ENCODE measurements at places on chromosomes 13 and 19. TPM values are rescaled to one million over a fixed set of nuclear protein-coding genes. Genes with fewer than 3 reads are reported as not detected.

Gene PCDH8
- not detected for total RNA-seq

DNA sequence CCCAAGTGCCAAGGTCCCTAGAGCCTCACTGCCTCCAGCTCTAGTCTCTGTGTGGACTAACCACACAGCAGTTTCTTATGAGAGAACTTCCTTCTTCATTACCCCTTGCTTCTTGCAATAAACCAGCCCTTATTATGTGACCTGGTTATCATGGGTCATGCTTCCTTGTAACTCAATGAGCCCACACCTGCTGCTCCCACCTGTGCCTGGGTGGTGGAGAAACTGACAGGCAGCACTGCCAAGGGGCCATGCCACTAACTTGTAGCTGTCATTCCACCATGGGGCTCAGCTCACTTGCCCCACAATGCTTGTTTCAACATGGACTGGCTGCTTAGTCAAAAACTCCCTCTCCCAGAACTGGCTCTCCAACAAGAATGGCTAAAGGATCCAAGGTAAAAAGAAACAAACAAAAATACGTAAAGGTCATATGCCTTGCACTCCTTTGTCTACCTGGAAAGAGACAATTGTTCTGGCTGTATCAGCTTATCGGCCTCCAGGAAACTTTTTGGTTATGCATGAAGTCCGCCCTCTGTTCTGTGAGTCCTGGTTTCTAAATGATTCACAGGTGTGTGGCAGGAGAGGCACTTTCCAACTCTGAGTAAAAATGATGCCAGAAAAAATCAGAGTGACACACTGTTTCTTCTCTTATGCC lies 446.4 kb downstream of the COG6 start:
- peak; percentile 53 for DNase-seq

DNA sequence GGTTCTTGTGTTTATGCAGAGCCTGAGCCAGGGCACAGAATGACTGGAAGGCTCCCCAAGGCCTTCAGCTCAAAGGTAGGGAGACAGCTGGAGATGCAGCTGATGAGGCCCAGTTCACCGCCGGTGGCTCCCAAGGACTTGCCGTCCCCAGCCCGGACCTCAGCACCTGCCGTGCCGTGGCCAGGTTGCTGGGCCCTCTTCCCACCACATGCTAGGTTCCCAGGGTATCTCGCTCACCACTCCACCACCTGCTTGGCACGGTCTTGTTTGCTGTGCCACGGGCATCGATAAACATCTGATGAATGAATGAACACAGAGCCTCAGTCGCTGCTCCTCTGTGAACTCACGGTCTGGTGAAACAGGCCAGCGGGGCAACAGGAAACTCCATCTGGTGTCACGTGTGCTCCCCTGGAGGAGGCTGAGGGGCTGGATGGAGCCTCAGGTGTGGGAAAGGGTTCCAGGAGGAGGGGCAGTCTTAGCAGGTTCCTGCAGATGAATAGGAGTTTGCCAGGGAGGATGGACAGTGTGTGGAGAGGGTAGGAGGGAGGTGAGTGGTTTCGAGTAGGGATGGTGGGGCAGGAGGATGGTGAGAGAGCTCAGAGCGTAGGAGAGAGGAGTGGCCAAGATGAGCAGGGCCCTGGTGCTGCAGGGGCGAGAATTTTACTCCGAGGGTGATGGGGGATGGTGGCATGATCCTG lies 3.6 kb upstream of the KLK14 start:
- DNase-seq = no peak

DNA sequence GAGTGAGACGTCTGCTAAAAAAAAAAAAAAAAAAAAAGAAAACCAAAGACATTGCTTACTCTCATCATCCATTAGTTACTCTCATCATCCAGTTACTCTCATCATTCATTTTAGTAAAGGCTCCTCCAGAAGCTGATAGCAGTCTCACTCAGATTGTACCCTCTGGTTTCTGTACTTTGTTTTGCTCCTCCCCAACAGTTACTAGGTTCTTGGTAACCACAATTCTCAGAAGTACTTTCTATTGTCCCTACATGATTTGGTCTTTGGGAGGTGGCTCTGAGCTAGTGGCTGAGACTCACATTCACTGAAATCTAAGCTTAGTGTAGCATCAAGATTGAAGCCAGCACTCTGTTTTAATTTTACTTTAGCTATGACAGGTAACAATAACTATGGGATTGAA lies 14.3 kb downstream of the ERICH4 start:
- DNase-seq = no peak

- DNase-seq = no peak
Observed at GRCh38 chr13:108963846-108964600, 334.6 kb downstream of the MYO16 start.

DNA sequence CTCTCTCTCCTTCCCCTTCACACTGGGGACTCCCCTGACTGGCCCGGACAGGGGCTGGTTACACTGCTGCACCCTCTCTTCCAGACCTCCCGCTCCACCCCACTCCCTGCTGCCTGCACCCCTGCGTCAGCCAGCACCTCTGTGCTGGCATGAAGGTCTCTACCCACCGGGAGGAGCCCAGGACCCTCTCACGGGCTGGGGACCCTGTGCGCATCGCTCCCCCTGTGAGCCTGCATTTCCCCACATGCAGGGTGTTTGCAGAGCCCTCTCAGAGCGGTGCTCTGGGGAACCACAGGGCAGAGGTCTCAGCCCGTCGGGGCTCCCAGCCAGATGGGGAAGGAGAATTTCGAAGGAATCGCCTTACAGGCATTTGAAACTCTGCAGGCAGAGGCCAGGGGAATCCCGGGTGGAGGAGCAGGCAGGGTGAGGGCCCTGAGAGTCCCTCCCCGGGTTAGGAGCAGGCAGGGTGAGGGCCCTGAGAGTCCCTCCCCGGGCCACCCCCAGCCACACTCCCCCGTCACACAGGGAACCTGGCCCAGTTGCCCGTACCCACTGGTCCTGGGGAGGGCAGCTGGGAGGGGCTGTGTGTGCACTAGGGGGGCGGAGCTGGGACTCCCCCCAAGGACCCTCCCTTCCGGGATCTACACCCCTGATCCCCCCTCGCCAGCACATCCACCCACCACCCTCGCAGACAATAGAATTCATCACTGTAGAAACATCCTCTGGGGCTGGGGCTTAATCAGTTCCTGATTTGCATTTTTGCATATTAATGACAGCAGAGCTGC lies 16.3 kb upstream of the TCF3 start:
- DNase-seq = no peak

Gene CEACAM4
- not detected for total RNA-seq

Measured in activated naive CD4-positive, alpha-beta T cell treated with anti-CD3 and anti-CD28 coated beads, Interleukin-2, amount 50 U/mL, for 72 hours (primary cell).